Right renal pelvis (tissue), 4 donors: ENCODE measurements at places on chromosomes 4 and X.

GRCh38 chr4:100290585-100290984 lies 100.3 kb upstream of the DDIT4L start:
- no peak for DNase-seq

GRCh38 chr4:184843984-184844554 lies 18.3 kb upstream of the ACSL1 start:
- DNase-seq: no peak

- no peak for DNase-seq
Measured at GRCh38 chr4:11623726-11624037, 195.0 kb upstream of the HS3ST1 start.

DNA sequence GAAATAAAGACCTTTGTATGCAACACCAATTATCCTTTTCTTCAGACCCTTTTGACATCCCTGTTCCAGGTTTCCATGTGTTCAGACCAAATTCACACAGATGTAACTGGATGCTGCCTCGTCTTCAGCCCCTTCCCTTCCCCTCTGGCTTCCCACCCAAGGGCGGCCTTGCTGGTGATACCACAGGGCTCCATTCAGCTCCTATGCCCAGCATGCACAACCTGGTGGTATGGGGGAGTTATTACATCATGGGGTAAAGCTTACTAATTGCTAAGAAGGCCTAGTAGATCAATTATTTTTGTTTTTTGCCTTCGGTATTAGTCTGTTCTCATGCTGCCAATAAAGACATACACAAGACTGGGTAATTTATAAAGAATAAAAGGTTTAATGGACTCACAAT lies 317.0 kb upstream of the CXXC4 start:
- no peak for DNase-seq

- peak; percentile 12 for DNase-seq
Measured at GRCh38 chr4:122152711-122153226, 638 bp downstream of the BLTP1 start.

- no peak for DNase-seq
Measured at GRCh38 chrX:86930419-86930818, 587.2 kb upstream of the KLHL4 start.

GRCh38 chrX:135024526-135024925 lies 2.2 kb upstream of the RTL8B start:
- DNase-seq: no peak

DNA sequence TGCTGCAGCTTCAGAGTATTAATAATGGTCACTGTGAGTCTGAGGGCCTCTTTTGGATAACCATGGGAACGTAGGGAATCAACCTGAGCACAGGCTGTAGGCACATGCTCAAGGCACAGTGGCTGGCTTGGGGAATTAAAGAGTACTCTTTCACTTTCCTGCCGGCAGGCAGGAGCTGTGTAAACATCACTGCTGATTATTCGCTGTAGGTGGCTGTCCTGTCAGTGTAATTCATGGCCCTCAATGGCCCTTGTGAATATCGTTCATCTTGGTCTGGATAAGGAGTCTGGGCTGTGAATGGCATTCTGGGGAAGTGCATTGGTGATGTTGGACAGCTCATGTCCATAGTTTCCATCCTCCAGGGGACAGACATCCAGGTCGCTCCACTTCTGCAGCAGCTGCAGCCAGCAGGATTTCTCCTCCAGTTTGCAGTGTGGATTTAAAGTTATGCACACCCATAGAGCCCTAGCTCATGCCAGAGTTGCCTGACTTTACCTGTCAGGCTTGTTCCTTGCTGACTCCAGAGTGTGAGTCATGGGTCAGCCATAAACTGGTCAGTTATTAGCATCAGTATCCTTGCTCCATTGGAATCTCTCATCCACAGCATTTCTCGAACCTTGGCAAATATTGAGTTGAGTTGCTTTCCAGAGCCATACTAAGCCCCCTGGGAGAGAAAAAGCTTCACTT lies 43.0 kb downstream of the C4orf33 start:
- DNase-seq: no peak

DNA sequence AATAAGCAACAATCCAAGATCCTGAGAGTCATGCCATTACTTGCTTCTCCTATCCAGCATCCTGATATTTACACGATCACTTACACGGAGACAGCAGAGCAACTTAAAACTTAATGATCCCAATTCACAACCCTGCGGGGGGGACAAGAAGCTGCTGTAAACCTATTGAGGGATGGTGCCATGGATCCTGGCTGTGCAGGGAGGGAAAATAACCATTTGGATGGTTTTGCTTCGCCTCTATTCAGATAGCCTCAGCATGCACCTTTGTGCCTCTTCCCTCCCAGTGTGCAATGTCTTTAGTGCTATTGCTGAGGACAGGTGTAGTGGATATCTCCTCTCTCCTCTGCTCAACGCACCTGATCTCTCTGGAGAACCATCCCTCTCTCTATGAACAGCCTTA lies 89.7 kb upstream of the PPARGC1A start:
- DNase-seq: no peak

GRCh38 chr4:155140889-155141288 lies 67.5 kb upstream of the NPY2R start:
- no peak for DNase-seq

- DNase-seq: no peak
Measured at GRCh38 chr4:114196606-114197005, 217.2 kb upstream of the ARSJ start.

DNA sequence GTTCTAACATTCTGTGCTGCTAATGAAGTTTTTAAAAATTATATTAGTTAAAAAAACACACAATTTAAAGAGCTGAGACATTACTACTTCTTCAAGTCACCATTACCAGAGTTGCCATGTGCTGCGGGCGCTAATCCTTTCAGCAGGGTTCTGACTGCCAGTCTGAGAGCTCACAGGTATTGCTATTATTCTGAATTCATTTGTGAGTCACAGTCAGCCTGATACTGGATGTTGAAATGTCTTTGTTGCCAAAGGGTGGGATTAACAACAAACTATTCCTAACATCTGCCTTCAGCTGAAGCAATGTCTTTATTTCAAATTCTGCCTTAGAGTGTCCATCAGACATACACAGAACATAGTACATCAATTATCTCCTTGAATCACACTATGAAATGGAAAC lies 197.1 kb upstream of the FGF13 start:
- DNase-seq: no peak

DNA sequence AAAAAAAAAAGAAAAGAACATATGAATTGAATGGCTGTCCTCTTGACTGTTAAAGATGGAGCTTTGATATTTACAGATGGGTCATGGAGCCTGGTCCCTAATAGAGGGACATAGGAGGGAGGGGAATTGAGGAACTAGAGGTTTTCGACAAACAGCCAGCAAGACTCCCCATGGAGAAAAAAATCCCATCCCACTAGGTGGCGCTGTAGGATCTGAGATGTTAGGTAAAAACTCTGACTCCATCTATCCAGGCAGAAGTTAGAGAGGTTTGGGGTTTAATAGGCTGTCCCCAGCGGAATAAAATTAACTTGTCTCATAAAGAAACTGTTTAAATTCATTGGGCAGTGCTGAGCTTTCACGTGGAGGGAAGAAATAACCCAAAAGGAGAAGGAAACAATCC lies 45.9 kb downstream of the HMGB2 start:
- no peak for DNase-seq

DNA sequence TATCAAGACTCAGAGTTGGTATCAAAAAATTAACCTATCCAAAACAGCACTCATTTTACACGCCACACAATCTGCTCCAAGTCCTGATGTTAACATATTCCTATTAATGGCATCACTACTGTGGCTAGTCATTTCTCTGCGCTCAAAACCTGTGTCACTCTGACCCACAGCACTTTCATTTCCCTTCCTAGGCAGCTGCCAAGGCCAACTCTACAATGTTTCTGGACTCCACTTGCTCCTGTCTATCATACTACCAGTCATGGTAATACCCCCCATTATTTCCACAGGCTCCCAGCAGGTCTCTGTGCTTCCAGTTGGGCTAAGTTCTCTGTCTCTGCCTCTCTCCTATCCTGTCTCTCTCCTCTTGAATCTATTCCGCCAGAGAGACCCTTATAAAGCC lies 323.6 kb downstream of the NR3C2 start:
- no peak for DNase-seq

DNA sequence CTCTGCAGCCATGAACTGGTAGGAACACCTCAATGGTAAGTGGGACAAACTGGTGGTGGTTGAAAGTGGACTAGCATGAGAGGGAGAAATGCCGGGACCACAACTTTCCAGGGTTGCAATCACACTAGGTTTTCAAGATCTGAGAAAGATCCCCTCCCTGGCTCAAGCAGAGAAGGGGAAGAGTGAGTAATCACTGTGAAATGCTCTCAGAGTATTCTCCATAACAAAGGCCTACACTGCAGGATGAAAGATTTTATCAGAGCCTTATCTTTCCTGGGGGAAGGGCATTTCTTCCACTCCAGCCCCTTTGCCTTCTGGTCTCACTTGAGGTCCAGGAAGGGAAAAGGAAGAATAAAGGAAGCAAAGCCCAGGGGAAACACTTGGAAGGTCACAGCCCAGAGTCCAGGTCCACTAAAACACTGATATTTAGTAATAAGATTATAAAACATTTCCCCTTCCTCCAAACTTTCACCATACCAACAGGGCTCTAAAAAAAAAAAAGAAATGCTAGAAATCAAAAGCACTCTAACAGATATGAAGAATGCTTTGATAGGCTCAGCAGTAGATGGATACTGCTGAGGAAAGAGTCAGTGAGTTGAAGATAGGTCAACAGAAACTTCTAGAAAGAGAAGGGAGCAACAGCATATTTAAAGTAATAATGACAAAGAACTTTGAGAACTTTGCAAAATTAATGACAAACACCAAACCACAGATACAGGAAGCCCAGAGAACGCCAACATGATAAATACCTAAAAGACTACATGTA lies 95.9 kb downstream of the WDFY3 start:
- no peak for DNase-seq

GRCh38 chr4:41644288-41644914 lies 104.1 kb downstream of the PHOX2B start:
- DNase-seq: peak; percentile 74

DNA sequence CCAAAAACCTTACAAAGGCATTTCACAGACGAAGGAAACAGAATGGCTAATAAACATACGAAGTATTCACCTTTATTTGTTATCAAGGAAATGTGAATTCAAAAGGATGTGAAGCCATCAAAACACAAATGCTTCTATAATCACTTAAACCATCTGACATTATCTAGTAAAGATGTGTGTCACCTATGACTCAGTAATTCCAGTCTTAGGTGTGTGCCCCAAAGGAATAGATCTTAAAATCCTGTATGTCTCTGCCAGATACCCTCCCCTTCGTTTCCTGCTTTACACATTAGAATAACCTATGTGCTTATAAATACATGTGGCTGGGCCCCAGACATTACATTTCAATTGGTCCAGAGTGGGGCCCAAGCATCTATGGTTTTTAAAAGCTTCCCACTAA lies 41.8 kb upstream of the CEP135 start:
- no peak for DNase-seq

DNA sequence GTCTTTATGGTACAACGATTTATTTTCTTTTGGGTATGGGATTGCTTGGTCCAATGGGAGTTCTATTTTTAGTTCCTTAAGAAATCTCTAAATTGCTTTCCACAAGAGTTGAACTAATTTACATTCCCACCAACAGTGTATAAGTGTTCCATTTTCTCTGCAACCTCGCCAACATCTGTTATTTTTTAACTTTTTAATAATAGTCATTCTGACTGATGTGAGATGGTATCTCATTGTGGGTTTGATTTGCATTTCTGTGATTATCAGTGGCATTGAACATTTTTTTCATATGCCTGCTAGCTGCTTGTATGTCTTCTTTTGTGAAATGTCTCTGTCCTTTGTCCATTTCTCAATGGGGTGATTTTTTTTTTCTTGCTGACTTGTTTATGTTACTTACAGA lies 42.8 kb downstream of the UCHL1 start:
- DNase-seq: no peak

DNA sequence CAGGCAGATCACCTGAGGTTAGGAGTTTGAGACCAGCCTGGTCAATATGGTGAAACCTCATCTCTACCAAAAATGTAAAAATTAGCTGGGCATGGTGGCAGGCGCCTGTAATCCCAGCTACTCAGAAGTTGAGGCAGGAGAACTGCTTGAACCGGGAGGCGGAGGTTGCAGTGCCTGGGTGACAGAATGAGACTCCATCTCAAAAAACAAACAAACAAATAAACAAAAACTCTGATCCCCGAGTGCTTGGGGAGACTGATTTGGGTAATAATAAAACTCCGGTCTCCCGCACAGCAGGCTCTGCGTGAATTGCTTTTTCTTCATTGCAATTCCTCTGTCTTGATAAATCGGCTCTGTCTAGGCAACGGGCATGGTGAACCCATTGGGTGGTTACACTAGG lies 73.4 kb downstream of the HPRT1 start:
- no peak for DNase-seq

DNA sequence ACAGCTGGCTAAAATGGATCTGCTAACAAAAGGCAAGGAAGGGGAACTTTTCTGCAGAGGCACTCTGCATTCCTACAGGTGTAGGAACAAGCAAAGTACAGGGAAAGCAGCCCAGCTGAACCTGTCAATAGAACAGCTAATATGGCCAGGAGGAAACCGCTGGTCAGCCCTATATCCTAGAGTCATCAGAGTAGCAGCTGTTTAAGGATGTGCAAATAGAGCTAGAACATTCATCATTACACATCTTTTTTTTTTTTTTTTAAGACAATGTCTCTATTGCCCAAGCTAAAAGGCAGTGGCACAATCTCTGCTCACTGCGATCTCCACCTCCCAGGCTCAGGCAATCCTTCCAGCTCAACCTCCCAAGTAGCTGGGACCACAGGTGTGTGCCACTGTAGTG lies 163.0 kb downstream of the BTC start:
- DNase-seq: no peak

DNA sequence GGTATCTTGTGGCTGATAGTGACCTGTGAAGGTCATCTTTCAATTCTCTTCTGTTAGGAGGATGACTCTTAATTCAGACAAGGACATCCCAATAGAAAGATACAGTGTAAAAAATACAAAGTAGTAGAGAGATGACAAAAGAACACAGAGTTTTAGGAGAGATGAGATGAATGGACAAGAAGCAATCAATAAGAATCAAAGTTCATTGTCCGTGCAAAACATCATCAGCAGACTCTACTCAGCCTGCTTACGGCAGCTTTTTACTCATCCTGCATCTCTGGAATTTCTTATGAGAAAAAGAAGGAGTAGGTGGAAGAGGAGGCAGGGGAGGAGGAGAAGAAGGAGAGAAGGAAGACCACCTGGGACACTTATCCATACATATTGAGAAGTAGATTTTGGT lies 2131.7 kb downstream of the ARAP2 start:
- DNase-seq: no peak

DNA sequence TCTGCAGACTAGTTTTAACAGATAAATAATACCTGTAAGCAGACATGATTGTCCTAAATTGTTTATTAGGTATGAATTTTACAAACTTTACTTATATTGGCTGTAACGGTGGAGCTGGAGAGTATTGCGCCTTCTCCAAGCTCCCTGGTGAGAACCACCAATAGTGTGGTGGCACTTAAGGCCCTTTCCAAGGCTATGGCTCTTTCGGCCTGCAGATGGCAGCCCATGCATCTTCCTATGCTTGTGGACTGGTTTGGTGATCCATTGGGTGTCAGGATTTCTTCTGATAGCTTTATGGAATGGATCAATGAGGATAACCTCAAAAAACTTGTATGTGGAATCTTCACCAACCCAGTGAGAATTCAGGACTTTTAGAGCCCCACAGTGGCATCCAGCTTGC lies 7.8 kb downstream of the LARP1B start:
- no peak for DNase-seq

GRCh38 chrX:109856974-109857373 lies 123.9 kb upstream of the ACSL4 start:
- DNase-seq: no peak
